Heart right ventricle (tissue), 16 donors: ENCODE measurements at places on chromosomes 3 and 15.

DNA sequence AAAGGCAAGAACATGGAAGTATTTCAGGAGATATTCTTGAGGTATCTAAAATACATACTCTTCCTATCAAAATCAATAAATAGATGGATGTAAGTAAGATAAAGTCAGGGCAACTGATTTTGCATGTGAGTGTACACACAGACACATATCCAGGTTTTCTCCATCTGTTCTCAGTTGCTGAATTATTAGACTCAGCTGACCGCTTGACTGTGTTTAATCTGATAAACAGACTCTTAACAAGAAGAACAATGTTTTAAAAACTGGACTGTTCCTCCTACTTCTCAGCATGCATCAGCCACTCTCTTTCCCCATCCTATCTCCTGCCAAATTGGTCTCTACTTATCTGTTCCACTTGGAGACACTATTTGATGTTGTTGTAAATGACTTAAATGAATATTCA is 73.5 kb downstream of the GOLGA8G start:
- DNase-seq: no peak

GRCh38 chr3:192514081-192514753 is 213.1 kb downstream of the FGF12 start:
- no peak for DNase-seq

- DNase-seq: no peak
Measured at GRCh38 chr3:63192248-63192647, 85.9 kb upstream of the SYNPR start.

DNA sequence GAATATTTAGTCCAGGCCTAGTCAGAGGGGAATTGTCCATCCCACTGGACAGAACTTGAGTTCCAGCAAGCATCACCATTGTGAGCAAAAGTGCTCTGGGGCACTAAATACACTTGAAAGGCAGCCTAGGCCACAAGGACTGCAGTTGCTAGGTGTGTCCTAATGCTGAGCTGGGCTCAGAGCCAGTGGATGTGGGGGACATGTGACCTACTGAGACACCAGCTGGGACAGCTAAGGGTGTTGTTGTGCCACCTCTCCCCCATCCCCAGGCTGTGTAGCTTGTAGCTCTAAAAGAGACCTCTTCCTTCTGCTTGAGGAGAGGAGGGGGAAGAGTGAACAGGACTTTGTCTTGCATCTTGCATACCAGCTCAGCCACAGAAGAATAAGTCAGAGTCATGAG is 120.9 kb downstream of the DTWD1 start:
- DNase-seq: no peak

DNA sequence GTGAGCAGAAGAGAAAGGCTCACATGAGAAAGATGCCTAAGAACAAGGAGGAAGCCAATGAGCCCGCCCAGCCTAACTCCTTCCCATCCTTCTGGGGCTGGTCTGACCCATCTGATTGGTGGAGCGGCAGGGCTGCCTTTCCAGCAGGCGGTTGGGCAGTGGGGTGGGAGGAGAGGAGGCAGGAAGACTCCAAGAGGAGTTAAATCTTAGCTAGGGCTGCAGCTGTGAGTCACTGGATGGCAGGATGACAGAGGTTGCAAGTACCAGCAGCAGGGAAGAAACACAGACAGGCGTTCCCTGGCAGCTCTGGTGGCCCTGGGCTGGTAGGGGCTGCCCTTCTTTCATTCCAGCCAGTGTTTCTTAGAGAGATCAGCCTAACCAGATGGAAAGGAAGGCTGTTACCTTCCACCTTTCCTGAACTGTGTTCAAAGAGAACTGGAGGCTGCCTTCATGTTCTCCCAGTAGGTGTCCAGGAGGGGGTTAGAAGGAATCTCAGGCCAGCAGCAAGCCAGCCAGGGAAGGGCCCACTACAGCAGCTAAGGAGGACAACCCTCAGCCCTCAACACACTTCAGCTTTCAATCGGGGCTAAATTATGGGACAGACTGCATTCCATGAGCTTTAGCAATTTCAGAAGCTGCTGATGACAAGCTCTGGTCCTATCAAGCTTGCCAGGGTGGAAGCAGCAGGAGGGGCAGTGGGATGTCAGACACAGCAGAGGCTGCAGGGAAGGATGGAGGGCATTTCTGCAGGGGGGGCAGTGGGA is 50.3 kb downstream of the CHSY1 start:
- peak; percentile 84 for DNase-seq

- no peak for DNase-seq
Measured at GRCh38 chr3:107112356-107112755, 264.9 kb upstream of the CCDC54 start.

DNA sequence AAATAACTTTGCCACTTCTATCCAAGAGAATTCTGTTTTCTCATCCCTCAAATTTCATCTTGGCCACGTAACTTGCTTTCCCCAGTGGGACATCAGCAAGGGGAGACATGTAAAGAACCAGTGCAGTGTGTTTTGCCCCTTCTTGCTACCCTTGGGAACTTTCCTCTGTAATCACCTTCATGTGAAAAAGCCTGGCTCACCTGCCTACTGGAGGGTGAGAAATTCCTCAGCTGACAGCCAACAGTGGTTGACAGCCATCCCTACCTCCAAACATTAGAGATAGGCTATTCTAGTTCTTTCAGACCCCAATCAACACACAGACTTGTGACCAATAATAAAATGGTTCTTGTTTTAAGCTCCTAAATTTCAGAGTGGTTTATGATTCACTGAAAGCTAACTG is 333.9 kb upstream of the TBC1D5 start:
- DNase-seq: no peak

- no peak for DNase-seq
Measured at GRCh38 chr15:40466426-40467260, 4.1 kb upstream of the CHST14 start.

DNA sequence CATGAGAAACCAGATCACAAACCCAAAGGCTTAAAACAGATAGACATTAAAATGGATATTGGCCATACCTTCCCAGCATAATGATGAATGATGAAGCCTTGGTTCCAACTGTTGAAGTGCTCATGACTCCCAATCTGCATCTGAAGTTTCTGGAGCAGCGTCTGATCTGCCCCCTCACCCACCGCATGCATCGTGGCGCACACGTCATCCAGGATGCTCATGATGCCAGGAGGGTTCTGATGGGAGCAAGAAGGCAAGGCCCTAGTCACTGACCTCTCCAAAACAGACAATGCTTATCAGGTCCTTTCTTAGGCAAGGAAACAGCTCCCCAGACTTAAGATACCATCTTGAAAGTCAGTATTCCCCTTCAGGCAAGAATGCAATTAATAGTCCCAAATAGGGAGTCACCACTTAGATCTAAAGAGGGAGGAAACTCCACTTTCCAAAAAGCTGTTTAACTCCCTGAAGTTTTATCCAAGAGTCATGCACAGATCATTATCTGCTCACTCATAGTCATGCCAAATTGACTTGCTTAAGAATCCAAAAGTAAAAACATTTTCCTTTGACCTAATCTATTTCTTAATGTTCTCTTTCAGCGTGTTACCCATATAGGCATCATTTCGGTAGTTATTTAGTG is 2.1 kb downstream of the LDHAL6B start:
- no peak for DNase-seq

DNA sequence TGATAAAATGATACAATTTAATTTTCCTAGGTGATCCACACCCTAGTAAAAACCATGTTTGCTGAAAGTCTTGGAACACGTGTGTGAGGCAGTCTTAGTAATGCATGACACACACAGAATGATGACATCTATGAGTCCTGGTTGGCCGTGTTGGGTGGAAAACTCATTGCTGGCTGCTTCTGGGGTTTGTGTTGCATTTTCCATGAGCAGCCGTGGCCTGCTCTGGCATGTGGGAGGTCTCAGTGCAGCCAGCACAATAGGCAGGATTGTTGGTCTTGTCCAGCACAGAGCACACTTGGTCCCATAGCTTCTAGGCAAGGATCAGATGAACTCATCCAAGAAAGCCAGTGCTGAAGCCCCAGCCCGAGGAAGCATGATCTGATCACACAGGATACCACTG is 172.8 kb upstream of the UBE3A start:
- no peak for DNase-seq

DNA sequence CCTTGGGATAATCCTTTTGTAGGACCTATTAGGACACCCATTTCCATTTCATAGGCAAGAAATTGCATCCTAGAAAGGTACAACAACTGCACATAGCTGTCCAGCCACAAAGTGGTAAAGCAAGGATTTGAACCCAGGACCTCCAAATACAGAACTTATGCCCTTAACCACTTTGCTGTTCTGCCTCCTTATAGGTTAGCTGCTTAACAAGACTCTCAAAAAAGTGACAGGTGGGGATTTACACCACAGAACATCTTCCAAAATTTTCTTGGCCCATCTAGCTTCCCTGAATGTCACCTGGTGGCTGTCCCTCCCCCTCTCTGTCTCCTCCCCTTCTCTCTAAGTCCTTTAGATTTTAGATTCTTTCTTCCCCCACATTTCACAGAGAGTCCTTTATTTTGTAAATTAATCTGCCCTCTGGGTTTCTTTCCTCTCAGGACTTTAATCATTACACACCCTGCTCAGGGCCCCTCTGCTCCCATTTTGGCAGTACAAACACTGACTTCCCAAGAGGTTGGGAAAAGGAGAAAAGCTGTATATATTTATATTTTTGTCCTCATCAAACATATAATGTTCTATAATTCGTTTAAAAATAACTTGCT is 120.6 kb downstream of the CPNE4 start:
- no peak for DNase-seq

GRCh38 chr3:180138871-180139270 is 102.1 kb upstream of the PEX5L start:
- no peak for DNase-seq

- no peak for DNase-seq
Measured at GRCh38 chr3:81953111-81953510, 191.7 kb upstream of the GBE1 start.

DNA sequence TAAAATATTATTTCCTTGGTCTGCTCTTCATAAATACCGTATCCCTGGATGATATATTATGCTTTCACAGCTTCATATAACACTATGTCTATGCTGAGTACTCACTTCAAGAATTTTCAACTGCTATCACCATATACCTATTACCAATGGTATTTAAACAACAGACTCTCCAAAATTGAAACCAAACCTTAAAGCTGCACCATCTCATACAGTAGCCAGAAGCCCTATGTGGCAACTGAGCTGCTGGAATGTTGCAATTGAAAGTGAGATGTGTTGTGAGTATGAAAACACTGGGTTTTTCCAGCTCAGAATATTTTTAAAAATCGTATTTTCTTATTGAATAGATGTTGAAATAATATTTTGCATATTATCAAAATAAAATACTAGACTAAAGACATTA is 130.1 kb upstream of the GOLGA6L6 start:
- no peak for DNase-seq

DNA sequence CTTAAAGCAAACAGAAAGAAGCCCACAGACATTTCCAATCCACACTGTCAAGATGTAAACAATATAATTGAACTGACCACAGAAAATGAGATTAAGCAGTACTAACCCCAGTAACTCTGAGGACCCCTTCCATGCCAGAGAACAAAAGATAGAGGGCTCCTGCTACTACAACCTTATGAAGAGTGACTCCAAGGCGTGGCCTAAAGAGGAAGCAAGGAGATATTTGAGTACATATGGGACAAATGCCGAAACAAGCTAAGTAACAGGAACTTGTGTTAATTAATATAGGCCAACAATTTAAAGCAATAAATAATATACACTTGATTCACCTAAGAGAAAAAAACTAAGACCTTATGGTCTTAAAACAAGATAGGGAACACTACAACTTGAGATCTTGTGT is 25.0 kb upstream of the VPS39 start:
- DNase-seq: no peak
